ENCODE measurements at places on chromosomes 2 and 18.

DNA sequence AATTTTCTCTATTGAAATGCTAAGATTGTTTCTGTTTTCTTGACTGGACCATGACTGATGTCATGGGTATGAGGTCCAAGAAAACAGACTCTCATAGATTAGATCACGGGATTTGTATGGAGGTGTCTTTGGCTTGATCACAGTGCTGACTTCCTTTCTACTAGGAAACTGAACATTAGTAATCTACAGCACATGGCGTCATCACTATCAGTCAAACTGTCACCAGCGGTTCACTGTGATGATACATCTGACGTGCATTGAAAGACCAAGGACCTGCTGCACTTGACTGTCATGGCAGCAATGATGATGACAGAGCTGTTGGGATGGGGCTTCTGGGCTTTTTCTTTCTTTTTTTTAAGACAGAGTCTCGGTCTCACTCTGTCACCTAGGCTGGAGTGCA lies 28.2 kb upstream of the IMPA2 start:
- DNase-seq = no peak

- no peak for DNase-seq
Measured at GRCh38 chr18:9681217-9681616, 26.9 kb upstream of the RAB31 start.

DNA sequence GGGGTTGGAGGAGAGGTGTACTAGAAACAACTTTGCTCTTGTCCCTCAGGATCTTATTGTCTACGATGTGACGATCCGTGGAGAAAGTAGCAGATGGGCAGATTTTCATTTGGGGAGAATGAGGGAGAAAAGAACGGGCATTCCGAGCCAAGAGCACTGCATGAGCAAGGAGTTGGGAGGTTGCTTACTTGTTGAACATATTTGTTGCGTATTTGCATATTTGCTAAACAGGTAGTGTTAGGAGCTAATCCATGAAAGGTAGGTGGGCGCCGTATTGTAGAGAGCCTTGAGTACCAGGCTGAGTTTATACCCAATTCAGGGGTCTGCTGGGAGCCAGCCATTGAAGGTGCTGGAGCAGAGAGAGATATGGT lies 490 bp downstream of the BCS1L start:
- no peak for DNase-seq

DNA sequence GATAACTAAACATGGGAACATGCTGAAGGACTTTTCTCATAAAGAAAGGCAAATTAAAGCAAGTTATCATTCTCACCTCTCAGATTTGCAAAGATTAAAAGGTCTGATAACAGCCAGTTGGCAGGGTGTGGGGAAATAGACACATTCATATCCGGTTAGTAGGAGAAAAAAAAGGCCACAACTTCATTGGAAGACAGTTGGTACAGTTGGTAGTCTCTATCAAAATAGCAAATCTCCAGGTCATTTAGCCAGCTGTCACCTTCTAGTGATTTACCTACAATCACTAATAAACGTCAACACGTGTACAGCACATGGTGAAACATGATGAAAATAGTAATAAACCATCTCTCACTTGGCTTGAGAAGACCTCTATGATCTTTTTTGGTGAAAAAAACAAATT lies 16.6 kb downstream of the INPP5D start:
- DNase-seq = no peak

- DNase-seq = no peak
Measured at GRCh38 chr2:1594373-1595171, 149.7 kb downstream of the PXDN start.

DNA sequence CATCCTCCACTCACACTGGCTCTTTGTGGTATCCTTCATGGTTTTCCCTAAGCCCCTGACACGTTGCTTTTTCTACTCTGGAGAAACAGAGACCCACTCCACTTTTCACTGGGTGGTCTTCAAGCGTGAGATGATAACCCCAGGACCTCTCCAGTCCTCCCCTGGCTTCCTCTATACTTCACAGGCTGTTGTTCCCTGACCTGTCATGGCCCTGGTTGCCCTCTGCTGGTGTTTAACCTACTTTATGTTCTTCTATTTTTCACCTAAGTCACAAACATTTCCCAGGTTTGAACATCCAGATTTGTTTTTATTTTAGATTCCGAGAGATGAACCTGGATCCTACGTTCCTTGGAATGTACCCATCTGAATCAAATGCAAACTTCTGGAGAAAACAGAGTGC lies 84.5 kb downstream of the AOX1 start:
- no peak for DNase-seq

DNA sequence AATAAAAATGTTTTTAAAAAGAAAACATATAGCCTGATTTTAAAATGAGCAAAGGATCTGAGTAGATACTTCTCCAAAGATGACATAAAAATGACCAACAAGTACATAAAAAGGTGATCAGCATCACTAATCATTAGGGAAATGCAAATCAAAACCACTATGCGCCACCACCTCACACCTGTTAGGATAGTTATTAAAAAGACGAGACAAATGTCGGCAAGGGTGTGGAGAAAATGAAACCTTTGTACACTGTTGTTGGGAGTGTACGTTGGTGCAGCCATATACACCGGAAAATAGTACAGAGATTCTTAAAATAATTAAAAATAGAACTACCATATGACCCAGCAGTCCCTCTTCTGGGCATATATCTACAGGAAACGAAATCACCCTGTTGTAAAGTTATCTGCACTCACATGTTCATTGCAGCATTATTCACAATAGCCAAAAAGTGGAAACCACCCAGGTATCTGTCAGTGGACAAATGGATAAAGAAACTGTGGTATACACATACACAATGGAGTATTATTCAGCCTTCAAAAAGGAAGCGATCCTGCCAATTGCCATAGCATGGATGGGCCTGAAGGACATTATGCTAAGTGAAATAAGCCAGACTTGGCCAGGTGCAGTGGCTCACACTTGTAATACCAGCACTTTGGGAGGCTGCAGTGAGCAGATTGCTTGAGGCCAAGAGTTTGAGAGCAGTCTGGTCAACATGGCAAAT lies 91.6 kb downstream of the PRKRA start:
- no peak for DNase-seq

- no peak for DNase-seq
Measured at GRCh38 chr2:63046961-63047320, 3.7 kb upstream of the OTX1 start.

- DNase-seq = no peak
Measured at GRCh38 chr2:122174061-122174460, 418.6 kb downstream of the TSN start.

DNA sequence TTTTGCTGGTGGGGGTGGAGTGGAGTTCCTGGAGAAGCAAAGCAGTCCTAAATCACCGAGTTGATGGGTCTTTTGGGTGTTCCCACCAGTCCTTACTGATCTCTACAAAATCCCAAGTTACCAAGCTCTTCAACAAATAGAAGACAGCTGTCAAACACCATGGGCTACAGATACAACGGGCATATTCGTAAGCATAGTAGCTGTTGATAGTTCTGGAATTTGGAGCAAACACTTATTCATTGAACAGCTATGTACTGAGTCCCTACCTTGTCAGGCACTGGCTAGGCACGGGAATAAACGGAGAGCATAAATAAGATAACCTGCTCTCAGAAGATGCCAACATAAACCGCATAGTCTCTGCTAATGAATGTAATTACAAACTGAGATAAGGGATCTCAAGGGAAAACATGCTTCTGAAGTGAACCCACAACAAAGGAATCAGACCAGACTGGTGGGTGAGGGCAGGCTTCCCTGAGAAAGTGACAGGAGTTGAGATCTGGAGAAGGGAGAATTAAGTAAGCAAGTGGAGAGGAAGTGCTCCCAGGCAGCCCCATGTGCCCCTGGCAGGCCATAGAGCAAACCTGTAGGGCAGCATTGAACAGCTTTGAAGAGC lies 947 bp upstream of the ANKRD44 start:
- DNase-seq = no peak

DNA sequence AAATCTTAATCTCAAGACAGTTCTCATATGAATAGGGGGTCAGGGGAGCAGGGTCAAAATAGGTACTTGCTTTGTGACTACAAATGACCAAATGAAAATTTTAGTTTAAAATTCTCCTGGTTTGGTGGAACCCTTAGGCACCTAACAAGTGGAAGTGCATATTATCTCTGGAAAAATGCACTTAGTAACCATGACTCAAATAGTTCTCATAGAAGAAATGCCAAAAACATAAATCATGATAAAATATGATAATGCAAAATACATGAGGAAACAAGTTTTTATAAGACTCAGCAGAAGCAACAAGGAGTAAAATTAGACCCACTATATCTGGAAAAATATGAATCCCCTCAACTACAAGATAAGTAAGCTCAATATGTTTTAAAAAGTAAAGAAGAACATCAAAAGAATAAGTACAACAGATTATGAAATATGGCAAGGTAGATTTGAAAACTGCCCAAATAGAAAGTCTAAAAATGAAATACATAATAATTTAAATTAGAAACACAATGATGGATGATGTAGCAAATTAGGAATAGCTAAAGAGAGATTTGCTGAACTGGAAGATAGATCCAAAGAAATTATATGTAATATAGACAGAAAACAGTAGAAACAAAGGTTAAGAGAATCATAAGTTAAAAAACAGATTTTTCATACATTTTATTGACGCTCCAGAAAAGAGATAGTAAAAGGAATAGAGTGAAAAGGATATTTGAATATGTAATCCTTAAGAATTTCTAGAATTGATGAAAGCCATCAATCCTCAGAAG lies 308.3 kb downstream of the SETBP1 start:
- DNase-seq = no peak

DNA sequence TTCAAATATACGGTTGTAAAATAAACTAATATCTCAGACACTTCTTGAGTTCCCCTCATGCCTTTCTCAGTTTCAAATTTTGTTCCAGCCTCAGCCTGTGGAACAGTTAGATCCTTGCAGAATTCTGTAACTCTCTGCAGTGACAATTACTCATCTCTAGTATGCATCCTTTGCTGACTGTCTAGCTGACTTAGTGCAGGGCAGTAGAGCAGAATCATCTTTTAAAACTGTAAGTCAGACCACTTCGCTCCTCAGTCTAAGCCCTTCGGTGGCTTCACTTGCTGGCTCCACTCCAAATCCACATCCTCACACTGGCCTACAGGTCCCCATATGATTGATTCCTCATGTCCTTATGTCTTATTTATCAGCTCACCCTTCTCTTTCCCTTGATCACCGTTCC lies 164.1 kb upstream of the ZSWIM2 start:
- no peak for DNase-seq

DNA sequence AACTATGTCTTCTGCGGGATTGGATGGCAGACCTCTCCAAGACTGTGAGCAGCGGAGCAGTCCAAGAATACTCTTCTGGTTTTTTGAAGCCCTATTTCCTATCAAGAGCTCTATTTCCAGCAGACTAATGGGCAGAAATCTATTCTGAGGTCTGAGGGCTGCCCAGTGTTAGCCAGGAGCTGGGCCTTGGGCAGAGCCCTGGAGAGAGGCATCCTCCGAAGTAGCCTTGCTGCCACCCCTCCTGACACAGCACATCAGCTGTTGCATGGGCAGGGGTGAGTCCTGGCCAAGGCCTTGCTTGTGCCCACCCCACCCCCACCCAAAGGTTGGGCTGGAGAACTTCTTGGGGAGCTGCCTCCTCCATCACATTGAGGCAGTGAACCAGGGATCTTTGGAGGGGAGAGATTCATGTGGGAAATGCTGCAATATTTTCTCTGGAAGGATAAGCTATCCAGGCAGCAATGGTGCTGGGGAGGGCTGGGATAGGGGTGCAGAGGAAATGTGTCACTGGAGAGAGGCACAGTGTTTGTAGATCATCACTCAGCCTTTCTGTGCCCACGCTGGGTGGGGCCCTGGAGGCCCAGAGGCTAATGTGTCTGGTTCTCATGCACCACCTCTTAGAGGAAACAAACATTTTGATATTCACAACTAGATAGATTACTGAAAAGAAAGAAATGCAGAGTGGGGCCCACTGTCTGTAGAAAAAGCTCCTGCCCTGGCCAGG lies 104.7 kb downstream of the VSNL1 start:
- DNase-seq = no peak

Data from stimulated activated CD4-positive, alpha-beta T cell treated with anti-CD3 and anti-CD28 coated beads, Interleukin-15, amount 100 ng/mL, for 1 hour (primary cell).